ENCODE measurements at places on chromosomes 5 and 9.

DNA sequence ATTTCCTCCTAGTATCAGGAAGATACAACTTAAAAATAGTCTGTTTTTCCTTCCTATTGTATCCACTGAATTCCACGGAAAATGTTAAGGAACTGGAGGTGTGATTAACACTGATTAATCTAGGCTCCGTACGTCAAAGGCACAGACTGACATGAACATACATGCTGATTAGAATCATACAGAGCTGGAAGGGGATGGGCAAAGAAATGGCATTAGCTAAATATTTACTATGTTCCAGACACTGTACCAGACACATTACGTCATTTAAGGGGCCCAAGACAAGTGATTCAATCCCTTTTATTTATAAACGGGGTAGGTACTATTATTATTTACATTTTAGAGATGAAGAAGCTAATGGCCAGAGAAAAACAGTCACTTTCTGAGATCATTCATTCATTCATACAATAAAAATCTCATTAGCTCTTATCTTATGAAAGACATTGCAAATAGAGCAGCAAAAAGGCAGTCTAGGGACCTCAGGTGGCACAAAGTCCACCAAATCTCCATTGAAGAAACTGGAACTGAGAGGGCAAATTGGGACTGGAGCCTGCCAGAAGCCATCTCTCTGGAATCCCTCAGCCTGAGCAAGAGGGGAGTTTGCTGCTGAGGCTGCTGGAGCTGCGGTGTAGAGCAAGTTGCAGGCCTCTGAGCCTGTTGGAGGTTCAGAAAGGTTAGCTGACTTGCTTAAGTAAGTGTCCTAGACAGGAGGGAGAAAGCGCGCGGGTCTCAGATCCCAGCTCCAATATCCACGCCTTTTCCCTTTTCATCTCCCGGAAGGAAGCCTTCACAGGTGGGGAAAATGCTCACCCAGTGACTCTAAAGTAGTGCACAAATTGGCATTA lies 1.6 kb upstream of the TGFBR1 start:
- no peak for DNase-seq

GRCh38 chr5:14503017-14503680 lies 78.4 kb upstream of the OTULINL start:
- DNase-seq = no peak

DNA sequence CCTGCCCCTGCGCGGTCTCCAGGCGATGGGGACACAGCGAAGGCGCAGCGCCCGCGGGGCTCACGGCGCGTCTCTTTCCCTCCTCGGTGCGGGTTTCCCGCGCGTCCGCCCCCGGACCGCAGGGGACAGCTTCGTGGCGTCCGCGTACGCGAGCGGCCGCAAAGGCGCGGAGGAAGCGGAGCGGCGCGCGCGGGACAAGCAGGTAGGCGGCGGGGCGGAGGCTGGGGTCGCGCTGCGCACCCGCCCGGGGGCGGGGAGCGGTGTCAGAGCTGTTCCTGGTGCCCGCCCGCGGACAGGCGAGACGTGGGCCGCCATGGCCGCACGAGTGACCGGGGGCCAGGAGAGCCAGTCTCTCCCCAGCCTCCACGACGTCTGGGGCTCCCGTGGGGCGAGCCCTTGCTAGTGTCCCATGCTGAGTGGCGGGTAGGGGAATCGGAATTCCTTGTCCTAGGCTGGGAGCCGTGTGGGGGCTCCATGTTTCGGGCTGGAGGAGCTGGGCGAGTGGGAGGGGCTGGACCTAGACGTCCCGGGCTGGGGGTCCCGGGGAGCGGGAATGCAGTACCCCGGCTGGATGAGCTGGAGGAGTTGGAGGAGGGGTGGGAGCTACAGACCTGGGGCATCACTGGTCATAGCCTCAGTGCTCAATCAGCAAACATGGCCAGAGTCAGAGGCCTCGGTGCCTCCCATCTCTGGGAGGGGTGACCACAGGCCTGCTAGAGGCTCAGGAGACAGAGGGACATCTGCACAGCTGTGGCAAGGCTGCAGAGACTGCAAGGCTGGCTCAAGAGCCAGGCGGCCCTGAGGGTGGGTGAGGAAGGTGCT lies 968 bp downstream of the NKD2 start:
- DNase-seq = no peak

GRCh38 chr5:177509991-177510566 lies 453 bp upstream of the DOK3 start:
- no peak for DNase-seq

GRCh38 chr9:111287127-111287526 lies 42.9 kb downstream of the OR2K2 start:
- no peak for DNase-seq

DNA sequence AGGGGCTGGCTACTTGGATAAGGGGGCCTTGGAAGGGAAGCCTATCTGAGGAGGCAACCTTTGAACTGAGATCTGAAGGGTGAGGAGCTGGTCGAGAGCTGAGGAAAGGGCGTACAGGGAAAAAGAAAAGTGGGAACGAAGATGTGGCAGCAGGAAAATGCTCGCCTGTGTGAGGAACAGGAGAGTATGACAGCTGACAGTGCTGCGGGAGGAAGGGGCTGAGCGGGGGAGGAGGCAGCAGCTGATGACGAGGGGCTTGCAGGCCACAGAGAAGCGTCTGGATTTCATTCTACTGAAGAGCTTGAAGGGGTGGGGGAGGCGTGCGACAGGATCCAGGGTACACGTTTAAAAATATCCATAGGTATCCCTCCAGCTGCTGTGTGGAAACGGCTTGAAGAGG lies 28.9 kb downstream of the SH3PXD2B start:
- no peak for DNase-seq

GRCh38 chr5:760363-761058 lies 24.0 kb downstream of the ZDHHC11B start:
- DNase-seq = no peak

GRCh38 chr5:156595132-156595787 lies 254.8 kb upstream of the PPP1R2B start:
- no peak for DNase-seq

DNA sequence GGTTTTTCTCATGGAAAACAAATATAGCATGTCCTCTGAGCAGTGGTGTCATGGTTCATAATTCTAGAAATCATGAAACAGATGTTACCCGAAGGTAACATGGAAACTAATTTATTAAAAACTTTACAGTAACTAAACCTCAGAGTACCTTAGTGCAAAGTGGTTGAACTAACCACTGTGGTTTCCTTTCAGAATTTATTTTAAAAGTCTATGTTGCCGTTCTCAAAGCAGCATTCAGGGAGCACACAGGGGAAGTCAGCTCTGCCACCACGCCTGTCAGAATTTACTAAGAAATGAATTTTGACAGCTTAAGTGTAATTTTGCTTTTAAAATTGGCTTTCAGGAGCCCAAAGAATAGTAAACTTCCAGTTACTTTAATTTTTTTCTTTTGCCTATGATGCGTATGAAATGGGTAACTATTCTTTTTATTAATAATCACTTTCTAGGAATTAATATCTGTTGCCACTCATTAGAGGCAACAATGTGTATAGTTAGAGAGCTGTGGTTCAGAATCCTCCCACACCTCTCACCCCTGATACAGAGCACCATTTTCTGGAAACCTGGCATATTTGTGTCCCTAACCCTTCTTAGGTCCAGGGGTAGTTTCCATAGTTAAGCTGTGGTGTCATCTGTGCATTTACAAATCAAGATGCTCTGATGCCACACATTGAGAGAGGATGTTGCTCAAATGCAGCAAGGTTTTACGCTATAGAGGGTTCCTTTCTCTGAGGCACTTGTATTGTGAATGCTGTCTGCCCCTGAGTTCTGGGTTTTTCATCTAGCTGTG lies 202.6 kb downstream of the ZSWIM6 start:
- peak; percentile 18 for DNase-seq

- no peak for DNase-seq
These were observed 38.0 kb upstream of the LRRC14B start for GRCh38 chr5:153256-153655.

GRCh38 chr5:174581479-174581878 lies 142.9 kb upstream of the MSX2 start:
- DNase-seq = no peak

DNA sequence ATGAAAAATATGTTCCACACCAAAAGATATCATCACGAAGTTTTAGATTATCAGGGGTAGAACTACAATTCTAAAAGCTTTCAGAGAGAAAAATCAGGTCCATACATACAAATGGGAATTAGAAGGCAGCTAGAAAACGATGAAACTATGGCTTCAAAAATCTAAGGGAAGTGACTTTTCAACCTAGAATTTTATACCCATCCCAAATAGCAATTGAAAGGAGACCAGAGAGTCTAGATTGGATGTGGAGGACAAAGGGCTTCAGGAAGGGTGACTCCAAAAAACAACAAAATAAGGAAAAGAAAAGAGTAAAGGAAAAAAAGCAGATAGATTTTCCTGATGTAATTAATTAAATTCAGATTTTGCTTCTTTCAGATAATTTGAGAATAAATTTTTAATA lies 72.0 kb upstream of the CEP78 start:
- no peak for DNase-seq

DNA sequence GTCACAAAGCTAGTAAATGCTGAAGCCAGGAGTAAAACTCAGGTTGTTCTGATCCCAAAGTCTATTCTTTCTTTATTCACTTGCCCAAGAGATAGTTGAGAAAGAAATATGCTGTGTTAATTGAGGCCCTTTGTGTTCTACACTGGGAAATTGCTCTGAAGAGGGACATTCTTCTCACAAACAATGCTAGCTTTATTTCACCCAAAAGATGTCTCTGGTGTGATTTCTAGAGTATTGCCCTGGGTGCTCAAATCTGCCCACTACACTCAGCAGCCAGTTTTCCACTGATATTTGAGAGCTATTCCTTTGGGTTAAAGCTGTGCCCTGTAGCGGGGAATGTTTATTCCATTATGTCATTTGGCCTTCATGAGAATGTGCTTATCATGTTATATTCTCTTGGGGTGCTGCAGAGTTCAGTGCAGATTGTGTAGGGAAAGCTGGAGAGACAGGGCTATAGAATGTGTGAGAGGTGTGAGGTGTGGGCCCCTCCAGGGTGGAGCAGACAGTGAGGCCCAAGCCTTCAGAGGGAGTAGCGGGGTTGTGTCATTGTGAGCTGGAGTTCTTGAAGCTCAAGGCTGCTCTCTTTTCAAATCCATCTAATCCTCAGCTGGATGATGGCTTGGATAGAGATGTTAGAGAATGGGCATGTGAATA lies 21.0 kb upstream of the C5orf63 start:
- DNase-seq = no peak

DNA sequence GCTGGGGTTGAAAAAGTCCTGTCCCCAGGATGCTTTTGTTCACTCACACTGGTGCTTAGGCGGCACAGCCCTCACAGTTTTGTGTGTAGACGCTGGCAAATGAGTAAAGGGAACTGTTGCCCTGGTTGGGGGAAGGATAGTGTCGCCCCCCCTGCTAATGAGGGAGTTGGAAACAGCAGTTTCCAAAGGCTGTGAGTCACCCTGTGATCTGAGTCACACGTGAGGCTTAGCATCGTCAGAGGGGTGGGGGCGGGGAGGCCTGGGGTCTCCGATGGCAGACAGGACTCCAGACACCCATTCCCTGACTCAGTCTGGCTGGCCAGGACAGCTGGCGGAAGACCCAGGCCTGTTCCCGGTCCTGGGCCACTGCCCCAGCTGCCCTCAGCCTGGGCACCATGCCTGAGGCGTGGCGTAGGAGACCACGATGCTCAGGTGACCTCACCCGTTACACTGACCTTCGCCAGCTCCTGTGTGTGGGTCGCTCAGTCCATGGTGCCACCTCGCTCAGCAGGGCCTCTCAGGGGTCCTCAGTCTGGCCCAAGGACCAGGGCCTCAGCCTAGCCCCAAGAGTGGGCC lies 2.9 kb downstream of the DNAJB5 start:
- peak; percentile 35 for DNase-seq

DNA sequence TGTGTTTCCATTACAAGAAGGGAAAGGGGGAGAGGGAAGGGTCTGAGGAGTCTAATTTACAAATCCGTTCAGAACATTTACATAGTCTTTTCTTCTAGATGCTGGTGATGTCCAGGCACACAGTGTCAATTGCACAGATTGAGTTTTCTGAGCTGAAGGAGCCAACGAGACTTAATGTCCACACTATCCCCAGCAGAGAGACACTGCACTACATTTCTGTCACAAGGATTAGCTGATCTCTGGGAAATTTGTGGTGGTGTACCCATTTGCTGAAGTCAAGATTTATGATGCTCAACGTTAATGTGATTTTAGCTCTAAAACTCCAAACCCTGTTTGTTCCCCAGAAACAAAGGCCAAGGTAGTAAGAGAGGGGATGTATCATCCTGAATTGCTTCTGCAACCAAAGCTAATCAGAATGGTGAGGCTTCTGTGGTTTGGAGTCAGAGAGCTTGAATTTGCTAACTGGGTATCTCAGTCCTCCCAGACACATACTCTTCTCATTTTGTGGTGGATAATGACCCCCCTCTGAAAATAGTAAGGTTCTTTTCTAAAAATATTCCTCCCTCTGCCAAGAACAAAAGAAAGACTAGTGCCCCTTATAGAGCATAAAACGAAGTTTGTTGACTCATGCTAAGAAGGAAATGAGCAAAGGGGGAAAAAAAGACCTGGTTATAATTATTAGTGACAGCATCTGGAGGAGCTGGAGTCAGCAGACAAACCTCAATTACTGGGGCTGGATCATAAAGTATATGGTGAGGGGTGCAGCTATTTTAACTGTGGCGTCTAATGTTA lies 416.9 kb downstream of the PSAT1 start:
- DNase-seq = no peak

- no peak for DNase-seq
These were observed 27.9 kb upstream of the GALNT10 start for GRCh38 chr5:154162539-154163151.

DNA sequence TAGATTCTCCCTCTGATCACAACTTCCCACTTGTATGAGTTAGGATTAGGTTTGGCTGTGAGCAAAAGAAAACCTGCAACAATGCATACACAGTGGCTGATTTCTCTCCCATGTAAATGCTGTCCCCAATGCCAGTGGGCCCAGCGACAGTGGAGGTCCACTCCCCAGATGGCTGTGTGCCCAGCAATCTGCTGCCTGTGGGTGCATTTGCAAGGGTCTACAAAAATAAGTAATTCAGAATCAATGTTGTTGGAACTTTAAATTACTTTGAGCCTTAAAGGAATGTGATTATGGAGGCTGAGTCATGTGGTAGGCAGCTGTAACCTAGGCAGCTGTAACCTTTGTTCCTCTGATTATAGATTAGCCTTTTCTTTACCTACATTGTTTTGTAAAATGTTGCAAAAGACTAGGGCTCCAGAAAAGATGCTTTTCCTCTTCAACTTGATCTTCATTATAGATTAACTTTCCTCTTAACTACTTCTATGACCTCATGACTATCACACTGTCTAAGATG lies 14.2 kb upstream of the MXD3 start:
- DNase-seq = no peak

DNA sequence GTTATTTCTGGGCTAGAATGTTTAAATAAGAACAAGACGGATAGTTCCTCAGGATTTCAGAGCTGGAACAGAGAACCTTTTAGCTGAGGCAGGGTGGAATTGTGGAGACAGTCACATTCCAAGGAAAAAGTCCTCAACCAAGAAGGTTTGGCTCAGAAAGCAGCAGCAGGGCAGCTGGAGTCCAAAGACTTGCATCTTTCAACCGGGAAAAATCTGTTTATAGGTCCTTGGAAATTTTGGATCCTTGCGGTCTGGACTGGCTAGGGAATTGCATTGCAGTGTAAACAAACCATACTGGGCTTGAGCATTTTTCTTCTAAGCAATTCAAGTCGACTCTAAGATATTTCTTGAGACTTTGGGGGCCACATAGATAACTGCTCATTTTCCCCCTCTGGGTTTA lies 40.8 kb upstream of the HMHB1 start:
- no peak for DNase-seq
